D721Med (cell line): ENCODE measurements at places on chromosomes 4 and X.

GRCh38 chrX:13649838-13650237 is 3.1 kb upstream of the TCEANC start:
- no peak for DNase-seq

DNA sequence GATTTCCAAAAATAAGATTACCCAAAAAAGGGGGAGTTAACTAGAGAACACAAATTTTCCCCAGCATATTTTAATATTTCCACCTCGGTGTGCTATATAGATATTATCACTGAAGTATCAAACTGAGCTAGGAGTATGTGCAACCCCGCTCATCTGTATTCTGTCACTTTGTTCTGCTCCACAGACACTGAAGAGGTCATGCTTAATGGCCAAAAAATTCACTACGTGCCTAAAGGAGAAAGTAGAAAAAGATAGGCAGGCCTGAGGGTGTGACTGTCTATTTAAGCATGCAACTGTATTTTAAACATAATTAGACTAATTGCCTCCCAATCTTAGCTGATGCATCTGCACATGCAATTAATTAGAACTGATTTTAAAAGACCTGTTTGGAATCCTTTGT is 24.5 kb downstream of the SH3RF1 start:
- no peak for DNase-seq

DNA sequence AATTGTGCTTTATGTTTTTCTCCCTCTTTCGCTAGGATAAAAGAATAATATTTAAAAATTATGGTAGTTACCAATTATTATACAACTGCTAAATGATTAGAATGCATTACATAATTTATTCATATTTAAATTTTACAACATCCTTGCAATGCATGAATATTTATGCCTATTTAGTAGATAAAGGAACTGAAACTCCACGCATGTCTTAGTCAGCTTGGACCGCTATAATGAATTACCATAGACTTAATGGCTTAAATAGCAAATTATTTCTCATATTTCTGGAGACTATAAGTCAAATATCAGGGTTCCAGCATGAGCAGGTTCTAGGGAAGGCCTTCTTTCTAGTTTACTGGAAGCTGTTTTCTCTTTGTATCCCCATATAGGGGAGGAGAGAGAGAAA is 1555.4 kb upstream of the ADGRL3 start:
- DNase-seq = no peak

DNA sequence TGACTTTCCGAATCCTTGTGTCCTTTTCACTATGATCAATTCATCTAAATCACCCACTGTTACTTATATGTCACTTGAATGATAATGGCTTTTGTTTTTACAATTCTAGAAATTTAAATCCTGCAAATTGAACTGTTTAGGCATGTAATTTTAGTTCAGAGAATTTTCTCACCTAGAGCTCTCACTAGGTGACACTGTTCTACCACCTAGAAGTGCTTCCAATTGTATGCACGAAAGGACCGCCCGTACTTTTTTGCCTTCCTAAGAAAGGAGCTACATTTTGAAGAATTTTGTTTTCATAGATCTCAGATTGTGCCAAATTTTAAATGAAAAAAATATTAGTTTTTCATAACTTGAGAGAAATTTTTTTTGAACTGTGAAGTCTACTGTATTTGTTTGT is 481.6 kb upstream of the FSTL5 start:
- no peak for DNase-seq

- DNase-seq = no peak
These were observed 51.7 kb downstream of the UCHL1 start for GRCh38 chr4:41308398-41308797.

- DNase-seq = no peak
These were observed 61.4 kb downstream of the IGFBP7 start for GRCh38 chr4:57048590-57049304.

DNA sequence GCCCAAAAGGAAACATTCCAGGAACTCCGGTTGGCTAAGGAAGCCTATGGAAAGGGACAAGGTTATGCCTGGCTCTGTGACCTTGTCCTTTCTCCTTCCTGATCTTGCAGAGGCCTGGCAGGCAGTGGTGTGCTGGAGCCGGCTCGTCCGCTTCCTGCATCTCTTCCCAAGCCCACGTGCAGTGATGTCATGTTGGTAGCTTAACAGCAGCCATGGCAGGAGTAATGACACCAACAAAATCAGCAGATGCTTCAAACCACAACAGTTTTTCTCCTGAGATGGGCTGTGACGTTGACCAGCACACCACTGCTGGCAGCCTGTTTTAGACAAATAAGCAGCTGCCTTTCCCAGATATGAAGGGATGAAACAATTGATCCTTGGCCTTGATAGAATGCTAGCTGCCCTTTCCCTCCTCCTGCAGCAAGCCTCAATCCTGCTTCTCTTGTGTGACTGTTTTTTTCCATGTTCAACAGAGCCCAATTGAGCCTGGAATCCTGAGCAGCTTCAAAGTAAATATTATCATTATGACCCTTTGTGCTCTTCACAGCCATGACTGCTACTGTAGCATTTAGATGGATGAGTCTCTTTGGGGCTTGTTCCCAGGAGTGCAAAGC is 23.4 kb downstream of the SEPTIN6 start:
- DNase-seq = no peak

DNA sequence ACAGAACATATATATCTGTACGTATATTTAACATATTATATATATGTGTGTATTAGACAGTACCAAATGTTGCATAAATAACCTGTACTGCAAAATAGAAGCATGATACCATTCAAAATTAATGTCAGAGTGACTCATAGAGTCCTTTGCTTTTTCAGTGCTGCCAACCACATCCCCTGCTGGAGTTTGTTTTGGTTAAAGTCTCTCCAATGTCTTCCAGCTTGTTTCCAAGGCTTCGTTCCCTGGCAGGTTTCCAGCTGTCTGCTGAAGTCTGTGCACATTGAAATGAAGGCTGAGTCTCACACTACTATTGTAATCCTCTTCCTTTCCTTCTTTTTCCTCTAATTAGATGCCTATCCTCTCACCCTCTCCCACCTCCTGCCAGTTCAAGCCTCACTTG is 14.9 kb downstream of the NRK start:
- no peak for DNase-seq

- DNase-seq = no peak
These were observed 228.8 kb downstream of the ADGRL3 start for GRCh38 chr4:61428950-61429349.

DNA sequence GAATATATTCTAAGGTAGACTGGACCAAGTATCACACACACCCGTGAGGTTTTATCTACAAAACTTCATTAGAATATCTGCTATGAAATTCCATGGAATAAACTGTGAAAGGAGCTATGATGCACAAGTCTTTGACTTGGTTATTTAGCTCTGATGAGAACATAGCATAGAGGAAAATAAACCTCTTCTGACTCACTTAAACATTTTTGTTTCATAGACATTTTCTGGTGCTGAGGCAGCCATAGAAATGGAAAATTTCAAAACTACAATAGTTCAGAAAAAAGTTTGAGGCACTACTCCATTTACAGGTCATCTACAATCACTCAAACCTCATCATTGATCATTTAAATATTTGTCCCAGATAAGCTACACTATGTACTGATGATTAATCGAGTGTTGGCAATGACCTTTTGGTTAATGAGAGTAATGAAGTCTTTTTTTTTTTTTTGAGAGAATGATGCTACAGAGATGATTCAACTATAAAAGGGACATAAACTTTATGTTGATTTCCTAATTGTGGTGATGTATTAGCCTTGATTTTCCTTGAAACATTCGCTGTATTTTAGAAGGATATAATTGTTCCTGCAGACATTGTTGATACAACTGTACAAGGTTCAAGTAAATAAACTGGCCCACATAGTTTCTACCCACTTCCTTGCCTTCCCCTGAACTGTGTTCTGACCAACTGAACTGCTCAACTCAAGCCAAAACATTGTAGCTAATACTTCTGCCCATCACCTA is 77.5 kb downstream of the AREG start:
- DNase-seq = no peak

DNA sequence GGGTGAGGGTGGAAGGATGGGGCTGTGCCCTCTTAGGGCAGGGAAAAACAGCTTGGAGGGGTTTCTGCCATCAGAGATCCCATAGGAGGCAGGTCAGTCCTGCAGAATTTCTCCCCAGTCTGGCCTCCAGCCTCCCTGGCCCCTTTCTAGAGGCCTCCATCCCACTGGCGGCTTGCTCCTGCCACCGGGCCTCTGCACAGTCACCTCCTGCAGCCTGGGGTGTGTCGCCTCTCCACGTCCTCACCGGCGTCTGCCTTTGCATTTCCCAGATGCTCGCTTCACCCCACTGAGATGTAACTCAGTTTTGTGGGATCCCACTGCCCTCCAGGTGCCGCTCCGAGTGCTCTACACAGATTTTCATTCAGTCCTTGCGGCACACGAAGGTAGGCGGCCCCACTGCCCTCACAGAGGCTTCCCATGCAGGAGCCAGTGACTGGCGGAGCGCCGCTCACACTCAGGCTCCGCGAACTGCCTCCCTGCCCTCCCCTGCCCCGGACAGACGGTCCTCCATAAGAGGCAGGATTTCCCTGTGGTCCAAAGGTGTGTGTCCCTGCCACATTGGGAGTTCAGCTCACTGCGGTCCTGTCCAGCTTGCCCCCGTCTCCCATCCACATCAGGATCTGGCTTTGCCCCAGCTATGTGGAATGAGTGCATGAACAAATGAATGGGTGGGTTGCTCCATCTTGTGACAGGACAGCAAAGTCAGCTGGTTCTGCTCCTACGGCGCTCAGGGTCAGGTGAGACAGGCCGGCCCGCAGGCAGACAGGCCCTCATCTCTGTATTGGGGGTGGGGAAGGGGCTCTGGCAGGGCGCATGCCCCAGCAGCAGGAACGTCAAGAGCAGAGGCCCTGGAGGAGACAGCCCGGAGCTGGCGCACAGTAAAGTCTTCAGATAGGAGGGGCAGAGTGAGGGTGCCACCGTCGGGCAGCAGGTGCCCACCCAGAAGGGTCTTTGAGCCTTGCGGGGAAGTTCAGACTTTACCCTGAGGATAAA is 2.7 kb upstream of the TMEM271 start:
- no peak for DNase-seq

DNA sequence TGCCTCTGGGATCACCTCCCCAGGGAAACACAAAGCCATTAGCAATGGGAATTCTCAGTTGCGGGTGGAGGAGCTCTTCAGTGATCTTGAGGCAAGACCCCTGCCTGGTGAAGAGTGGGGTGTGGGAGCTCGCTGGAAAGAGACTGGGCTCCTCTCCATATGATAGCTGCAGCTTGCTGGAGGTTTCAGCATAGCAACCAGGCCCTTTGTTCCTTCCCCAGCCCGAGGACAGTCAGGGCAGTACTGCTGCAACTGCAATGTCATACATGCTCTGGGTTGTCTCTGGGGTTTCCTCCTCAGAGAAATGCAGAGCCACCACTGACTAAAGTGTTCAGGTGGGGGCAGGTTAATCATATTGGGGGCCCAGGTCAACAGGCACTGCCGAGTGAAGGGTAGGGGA is 81.3 kb downstream of the ARHGAP24 start:
- DNase-seq = no peak

DNA sequence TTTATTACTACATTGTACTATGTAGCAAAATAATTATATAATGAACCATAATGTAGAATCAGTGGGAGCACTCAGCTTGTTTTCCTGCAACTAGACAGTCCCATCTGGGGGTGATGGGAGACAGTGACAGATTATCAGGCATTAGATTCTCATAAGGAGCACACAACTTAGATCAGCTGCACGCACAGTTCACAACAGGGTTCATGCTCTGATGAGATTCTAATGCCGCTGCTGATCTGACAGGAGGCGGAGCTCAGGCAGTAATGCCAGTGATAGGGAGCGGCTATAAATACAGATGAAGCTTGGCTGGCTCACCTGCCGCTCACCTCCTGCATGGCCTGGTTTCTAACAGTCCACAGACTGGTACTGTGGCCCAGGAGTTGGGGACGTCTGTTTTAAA is 199.2 kb downstream of the MAB21L2 start:
- no peak for DNase-seq

DNA sequence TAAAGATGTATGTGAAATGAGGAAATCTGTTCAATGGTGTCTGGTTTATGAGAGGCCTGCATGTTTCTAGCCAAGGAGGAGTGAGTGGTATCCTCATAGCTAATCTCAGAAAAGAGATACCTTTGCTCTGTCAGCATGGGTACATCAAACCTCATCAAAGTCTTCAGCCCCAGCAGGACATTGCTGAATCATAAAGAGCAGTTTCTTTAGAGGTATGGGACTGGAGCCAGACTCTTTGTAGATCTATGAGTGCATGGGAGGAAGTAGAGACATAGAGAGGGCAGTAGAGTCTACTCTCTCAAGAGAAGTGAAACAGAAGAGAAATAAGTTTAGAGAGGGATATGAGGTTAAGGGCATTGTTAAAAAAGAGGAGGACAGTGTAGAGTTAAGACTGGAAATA is 1950.9 kb downstream of the ARAP2 start:
- DNase-seq = no peak

DNA sequence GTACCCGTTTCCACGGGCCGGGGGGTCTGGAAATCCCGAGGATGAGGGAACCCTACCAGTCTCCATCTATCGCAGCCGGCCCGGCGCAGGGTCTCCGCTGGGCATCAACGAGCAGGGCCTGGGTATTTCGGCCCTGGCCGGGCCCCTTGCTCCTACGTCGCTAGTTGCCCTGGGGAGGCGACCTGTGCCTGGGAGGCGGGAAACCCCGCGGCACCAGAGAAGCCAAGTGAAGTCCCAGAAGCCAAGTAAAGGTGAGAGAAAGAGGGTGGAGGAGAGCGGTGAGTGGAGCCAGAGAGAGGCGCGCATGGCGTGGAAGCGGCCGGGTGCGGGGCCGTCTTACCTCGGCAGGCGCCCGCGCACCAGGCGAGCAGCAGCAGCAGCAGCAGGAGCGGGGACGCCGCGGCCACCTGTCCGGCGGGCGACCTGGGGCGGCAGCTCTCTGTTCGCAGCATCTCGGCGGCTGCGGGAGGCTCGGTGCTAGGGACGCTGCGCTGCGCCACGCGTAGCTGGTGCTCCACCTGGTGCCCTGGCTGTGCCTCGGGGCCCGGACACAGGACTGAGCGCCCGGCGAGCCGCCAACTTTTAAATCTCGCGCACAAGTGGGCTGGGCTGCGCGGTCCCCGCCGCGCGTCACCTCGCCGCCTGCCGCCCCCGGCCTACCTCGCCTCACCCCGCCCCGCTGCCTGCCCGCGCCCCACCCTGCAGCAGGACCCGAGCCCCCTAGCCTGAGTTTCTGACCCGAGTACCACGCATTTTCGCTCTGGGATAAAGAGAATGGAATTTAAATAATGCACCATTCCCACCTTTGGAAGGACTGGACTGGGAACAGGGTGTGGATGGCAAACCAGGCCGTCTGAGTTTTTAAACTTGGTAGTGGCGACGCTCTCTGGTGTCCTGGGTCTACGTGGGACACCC is at the start of gene NMU:
Gene NMU (minus strand): TSS at position 558 of the 915 bp plus-strand sequence. CDS start 106 bp downstream, at position 452.
- DNase-seq = peak; percentile 23

GRCh38 chrX:72348247-72348979 is 42.7 kb upstream of the CITED1 start:
- DNase-seq = no peak

DNA sequence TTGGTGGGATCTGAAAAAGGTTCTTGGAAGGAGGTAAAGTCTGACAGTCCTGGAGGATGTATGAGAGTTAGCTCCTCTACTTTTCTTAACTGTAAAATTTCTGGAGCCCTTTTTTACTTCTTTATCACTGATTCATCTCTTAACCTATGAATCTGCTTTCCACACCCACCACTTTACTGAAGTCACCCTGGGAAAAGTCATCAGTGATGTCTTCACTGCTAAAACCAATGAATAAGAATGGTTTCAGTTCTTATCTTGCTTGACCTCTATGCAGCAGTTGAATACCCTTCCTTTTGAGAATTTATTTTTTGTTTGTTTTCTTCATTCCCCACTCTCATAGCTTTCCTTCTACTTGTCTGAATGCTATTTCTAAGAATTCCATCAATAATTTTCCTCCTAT is 80.0 kb downstream of the AREG start:
- DNase-seq = no peak

- no peak for DNase-seq
These were observed at the start of gene CFP for GRCh38 chrX:47629419-47630200. CFP (minus strand) TSS chrX:47629930; CDS start chrX:47629844, 86 bp downstream.
